NCI-H1694 treated with DMSO at 0.1 percent for 48 hours (cell line): ENCODE measurements at places on chromosomes 1 and 21.

GRCh38 chr1:201408176-201408833 is 9.2 kb upstream of the LAD1 start:
- DNase-seq, result peak; percentile 72

GRCh38 chr1:47705517-47706130 is 267.8 kb downstream of the FOXD2 start:
- DNase-seq, result peak; percentile 3

DNA sequence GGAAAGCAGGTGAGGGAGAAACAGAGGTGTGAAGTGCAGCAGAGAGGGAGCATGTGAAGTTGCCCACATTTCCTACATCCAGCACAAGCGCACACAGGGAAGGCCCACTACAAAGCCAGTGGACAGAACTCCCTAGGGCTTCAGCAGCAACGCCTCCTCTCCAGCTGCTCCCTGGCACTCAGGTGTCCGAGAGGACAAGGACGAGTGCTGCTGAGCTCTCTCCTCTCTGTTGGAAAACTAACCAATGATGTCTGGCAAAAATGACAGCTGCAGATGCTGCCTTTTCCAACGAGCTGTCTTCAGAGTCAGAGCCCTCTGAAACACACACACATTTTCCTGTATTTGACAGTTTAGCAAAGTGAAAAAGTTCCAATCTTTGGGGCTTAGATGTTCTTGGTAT is 86.8 kb downstream of the HSF2BP start:
- DNase-seq, result no peak

DNA sequence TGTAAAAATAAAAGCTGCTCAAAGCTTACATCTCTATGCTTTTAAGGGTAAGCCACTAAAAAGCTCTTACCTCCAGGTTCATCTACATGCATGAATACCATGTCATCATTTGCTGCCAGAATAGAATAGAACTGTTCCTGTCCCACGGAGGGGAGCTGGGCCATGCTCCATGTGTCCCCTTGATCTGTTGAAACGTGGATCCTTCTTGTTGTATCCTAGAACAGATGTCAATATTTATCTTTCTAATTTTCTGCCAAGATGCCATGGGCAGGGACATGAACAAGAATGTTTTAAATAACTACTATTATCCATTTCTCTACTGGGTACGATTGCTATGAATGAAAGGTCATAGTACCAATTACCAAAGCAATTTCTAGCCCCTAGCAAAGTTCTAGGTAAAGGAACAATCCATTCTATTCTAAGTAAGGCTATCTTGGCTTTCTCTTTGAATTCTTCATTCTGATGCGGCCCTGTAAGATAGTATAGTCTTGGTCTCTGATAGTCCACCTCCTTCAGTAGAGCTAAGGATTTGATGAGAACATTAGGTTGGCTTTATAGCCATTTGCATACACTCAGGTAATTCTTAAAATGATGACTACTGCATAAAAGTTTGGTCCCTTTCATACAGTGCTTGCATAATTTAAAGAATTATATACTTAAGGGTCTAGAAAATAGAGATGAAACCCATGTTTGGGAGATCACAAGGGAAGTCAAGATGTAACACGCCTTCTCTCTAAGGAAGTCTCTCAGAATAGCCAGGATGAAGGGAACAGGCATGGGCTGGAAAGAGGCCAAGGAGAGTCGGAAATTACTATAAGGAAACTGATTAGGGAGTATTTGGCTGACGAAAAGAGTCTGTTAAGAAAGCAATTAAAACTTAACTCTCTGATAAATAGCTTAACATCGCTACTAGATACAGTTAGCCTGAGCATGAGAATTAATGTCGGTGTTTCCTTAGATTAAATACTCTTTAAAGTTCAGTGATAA is 35.4 kb upstream of the MYBPHL start:
- DNase-seq, result peak; percentile 16

- DNase-seq, result no peak
Measured at GRCh38 chr1:180997843-180998504, 24.7 kb downstream of the STX6 start.

GRCh38 chr1:43004587-43005459 is 46.2 kb upstream of the SLC2A1 start:
- no peak for DNase-seq

GRCh38 chr1:29523136-29523535 is 286.8 kb downstream of the PTPRU start:
- no peak for DNase-seq

- DNase-seq, result no peak
Measured at GRCh38 chr1:9181990-9182783, 52.4 kb upstream of the H6PD start.
